ENCODE measurements at places on chromosomes 16 and 17.

- DNase-seq, result no peak
Measured at GRCh38 chr16:17345043-17345442, 125.7 kb downstream of the XYLT1 start.

DNA sequence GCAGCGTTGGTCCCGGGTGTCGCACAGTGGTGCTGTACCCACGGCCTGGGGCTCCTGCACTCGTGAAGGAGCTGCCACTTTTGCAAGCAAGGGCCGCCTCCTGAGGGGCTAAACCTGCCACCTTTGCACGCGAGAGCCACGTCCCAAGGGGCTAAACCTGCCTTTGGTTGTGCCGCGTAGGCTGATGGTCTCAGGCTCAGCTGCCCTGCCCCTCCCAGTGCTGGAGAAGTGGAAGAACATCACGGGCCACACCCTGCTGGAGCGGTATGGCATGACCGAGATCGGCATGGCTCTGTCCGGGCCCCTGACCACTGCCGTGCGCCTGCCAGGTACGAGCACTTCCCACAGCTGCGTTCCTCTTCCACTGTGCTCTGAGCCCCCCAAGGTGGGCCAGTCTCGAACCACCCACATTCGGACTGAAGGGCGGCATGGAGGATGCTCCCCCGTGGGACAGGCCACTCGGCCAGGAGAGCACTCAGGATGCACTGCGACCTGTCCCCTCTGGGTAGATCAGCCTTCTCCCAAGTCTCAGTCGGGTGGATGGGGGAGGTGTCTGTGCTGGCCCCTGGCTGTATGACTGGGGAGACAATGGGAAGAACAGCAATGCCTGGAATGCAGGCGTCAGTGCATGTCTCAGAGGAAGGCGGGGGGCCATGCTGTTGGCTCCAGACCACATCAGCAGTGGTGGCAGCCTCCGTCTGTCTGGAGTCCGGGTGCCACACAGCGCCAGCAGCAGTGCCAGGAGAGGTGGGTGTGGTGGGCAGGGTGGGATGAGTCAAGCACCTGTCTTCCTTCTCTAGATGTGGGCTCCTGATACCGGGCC lies 20.7 kb downstream of the ACSF3 start:
- no peak for DNase-seq

DNA sequence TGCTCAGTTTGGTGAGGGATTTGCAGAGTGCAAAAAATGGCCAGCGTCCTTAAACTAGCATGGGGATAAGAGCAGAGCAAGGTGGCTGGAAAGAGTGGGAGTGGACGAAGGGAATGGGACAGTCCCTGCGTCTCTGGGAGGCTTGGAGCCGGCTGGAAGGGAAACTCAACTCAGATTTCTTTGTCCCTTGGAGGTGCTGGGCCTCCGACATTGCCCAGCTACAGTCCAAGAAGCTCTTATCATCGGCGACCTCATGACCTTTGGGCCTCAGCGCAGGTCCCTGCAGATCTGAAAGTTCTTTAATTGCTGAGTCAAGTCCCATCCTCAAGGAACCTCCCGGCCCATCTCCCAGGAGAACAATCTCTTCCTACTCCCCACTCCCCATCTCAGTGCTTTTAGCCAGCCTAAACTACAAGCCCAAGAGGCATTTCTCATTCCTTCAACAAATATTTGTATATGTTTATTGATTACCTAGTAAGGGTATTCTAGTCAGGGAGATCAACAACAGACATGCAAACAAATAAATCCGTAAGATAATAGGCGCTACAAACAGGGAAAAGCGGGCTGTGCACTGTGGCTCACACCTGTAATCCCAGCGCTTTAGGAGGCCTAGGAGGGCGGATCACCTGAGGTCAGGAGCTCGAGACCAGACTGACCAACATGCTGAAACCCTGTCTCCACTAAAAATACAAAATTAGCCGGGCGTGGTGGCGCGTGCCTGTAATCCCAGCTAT lies 985 bp upstream of the TMEM107 start:
- no peak for DNase-seq

DNA sequence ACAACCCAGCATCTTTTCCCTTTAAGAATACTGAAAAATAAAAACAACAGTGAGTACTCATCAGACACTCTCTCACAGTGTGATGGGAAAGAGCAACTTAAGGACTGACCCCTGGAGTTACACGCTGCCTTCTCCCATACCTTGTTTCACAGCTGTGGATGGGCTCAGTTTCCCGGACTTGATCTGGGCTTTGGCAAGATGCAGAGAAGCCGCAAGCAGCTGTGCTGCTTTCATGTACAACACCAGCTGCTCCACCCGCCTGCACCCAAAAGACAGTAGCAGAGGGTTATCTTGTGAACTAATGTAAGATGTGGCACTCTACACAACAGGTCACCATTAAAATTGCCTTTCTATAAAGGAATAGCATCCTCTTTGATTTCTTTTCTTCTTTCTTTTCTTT lies 32.7 kb upstream of the ALDH3A1 start:
- no peak for DNase-seq

- no peak for DNase-seq
Measured at GRCh38 chr17:66467766-66468165, 165.4 kb downstream of the PRKCA start.

DNA sequence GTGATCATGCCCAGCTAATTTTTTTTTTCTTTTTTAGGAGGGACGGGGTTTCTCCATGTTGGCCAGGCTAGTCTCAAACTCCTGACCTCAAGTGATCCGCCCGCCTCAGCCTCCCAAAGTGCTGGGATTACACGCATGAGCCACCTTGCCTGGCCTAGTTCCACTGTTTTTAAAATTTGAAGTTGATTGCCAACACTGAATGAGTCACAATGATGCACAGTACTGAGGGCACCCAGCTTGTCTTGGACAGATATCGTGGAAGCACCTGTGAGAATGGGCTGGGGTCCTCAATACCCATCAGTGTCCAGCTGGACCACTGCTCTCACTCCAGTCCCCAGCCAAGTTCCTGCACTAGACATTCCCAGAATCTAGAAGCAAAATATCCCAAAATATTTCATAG lies 2.5 kb downstream of the KNOP1 start:
- no peak for DNase-seq

DNA sequence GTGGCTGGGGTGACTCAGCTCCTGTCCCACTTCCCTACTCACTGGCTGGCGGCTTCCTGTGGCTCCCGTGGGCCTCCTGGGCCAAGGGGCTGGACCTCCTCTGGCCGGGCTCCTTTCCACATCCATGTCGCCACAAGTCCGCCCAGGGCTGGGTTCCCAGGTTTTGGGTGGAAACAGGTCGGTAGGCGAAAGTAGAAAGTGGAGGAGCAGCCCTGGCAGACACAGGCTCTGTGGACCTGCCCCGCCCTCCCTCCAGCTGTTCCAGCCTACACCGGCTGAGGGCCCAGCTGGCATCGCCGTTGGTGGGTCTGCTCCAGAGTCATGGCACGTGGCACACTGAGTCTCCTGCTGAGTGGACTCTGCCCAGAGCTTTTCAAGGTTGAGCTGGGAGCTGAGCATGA lies 28.7 kb downstream of the GSE1 start:
- DNase-seq, result no peak

DNA sequence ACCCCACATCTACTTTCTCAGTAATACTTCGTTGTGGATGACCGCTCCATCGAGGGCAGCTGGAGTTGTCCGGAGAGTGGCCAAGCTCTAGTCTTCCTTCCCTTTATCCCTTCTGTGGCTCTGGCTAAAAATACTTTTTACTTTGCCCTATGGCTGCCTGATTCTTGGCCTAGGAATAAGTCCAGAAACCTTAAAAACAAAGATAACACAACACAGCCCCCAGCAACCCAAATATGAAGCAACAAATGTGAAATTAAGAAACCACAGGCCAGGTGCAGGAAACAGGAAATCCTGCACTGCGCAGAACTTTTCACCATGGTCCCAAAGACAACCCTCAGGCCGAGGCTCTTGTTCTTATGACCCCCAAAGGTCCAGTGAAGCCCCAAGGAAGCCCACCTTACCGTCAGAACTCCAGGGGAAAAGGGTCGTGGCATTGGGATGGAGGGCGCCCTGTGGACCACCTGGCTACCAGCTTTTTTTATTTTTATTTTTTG lies 26.0 kb downstream of the TK2 start:
- DNase-seq, result no peak

GRCh38 chr17:63528183-63528582 lies 5.0 kb downstream of the KCNH6 start:
- no peak for DNase-seq

DNA sequence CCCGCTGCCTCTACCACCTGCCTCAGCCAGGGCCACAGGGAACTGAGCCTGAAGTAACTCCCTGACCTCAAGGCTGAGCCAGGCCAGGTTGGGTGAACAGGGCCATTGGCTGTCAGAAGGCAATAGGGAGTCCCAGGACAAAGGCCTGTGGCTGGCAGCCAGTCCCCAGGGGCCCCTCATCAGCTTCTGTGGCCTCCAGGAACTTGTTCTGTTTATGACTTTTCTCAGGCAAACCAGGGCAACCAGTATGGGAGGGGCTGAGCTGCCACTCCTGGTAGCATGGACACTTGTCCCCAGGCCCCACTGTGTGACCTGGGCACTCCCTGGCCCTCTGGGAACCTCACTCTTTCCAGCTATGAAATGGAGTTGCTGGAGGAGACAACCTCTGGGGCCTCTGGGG lies 40.1 kb downstream of the CPNE2 start:
- DNase-seq, result no peak

DNA sequence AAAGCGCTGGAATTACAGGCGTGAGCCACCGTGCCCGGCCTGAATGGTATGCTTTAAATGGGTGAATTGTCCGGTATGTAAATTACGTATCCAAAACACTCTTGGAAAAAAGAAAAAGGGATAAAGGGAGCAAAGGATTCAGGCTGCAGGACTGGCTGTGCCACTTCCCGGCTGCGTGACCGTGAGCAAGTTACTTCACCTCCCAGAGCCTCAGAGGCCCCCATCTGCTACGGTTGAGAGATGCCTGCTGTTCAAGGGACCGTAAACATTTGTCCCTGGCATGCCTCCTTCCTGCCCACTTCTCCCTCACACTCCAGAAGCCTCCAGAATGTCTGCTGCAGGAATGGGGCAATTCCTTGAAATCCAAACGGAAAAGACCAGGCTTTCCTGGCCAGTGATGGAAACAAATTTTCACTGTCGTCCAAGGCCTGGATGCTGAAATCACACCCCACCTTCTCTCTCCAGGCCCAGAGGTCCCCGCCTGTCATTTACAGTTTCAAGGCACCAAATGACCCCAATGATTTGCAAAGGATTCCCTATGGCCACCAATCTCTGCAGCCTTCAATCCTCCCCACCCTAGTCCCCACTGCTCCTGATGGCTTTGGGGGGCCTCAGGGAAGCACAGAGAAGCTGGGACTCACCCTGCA lies 22.9 kb upstream of the LITAF start:
- no peak for DNase-seq

DNA sequence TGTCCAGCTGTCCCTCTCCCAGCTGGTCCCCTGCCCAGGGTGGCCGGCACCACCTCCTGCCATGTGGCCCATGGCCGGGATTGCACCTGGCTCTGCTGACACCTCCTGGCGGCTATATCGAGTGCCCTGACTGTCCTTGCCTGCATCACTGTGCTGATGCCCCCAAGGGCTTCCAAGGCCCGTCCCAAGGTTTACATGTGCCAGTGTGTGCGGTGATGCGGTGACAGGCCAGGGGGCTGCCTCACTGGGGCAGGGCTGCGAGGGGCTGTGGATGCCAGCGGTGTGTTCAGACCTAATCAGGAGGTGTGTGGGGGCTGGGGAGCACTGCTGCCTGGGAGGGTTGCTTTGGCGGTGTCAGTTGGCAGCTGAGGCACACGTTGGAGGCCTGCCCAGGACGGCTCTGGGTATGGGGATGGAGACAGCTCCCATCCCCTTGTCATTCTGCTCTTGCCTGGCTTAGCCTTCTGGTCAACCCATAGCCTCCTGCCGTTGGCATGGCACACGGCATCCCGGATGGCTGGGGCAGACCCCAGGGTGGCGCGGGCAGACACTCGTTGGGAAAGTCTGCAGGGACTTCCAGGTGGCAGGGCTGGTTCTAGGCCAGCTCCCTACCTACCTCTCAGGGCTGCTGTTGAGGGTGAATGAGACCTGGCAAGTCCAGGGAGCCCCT lies 5.5 kb downstream of the MAP2K3 start:
- no peak for DNase-seq

GRCh38 chr17:75516619-75517296 lies 430 bp downstream of the TSEN54 start:
- no peak for DNase-seq

Data from NCI-H1048 (cell line).